ENCODE measurements at places on chromosomes 7 and 10.
A peak's percentile ranks its signal among the peaks of the same experiment; 100 is the strongest.

GRCh38 chr10:25641595-25641994 is 292.4 kb upstream of the MYO3A start:
- DNase-seq: no peak

DNA sequence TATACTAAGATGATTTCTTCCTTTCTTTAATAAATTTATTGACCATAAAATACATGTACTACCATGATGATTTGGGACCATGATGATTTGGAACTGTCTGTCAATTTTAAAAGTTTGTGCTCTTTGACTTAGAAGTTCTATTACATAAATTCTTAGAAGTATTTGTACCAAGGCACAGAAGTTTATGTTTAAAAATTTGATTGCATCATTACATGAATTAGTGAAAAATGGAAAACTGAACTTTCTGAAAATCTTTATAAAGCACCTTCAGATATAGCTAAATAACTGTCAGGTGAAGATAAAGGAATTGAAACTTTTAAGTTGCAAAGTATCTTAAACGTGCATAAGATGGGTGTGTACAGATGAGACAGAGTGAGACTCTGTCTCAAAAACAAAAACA is 32.0 kb downstream of the MALSU1 start:
- no peak for DNase-seq

GRCh38 chr10:5540080-5540479 is 15.3 kb downstream of the CALML3 start:
- DNase-seq: no peak

DNA sequence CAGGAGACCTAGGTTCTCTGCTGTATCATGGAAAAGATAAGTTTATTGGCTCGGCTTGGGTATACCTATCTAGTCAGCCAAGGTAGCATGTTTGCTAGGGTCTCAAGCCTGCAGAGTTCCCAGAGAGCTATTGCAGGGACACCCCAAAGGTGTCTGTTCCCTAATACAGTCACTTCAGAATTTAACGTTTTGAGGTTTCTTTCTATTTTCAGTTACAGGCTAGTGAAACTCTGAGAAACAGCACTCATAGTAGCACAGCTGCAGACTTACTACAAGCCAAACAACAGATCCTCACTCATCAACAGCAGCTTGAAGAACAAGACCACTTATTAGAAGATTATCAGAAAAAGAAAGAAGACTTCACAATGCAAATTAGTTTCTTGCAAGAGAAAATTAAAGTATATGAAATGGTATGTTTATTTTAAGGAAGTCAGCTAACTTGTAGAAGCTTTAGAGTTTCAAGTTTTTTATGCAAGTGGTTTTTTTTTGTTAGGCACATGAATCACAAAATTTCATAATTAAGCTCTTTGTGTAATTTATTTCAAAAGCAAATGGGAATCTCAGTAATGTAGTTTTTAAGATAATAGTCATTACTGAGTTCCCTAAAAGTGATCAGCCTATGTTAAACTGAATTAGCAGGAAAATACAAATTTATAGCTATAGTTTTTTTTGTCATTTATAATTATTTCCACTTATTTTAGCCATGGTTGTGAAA is 54.9 kb downstream of the AKAP9 start:
- DNase-seq: no peak

DNA sequence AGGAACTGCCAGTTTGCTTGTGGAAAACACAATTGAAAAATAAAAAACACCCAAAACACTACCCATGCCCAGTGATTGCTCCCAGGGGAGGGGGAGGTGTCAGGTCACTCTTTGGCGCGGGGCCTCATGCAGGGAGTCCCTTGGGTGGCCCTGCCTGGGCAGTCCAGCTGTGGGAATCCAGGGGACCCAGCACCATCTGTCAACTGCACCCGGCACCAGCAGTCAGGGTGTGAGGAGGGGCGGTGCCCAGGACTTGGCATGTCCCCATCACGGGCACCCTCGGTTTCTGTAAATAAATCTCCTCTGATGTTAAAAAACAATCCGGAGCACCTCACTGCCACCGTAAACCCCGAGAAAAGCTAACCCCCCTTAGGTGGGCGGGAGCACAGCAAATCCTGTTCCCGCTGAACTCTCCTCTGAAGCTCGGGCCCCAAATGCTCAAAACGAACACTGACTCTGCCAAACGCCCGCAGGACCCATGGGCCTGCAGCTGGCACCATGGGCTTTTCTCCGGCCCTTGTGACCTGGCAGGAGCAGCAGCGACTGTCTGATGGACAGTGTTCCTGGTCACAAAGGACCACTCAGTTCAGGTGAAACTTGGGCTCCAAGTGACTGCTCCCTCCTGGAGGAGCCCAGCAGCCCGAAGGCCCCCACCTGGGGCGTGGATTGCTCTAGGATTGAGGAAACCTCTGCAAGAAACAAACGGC is 18.5 kb upstream of the EN2 start:
- no peak for DNase-seq

- DNase-seq: no peak
Observed at GRCh38 chr10:26485150-26485941, 47.2 kb downstream of the APBB1IP start.

- DNase-seq: peak; percentile 77
Observed at GRCh38 chr7:105806592-105807447, 69.6 kb downstream of the ATXN7L1 start.

DNA sequence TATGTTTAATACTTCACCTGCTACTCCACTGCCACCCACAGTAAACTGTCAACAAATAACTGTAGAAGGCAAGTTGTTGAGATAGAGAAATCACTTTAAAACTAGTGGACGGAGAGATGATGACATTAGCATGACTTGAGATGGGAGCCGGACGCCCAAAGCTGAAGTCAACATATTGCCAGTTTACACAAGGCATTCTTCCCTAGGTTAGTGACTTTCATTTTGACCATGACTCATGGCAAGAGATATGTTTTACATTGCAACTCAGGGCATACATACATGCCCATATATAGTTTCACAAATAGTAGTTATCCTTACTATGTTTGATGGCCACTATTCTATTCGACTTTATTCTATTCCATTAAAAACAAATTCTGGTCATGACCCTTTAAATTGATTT is 296.6 kb downstream of the PLXNA4 start:
- no peak for DNase-seq

DNA sequence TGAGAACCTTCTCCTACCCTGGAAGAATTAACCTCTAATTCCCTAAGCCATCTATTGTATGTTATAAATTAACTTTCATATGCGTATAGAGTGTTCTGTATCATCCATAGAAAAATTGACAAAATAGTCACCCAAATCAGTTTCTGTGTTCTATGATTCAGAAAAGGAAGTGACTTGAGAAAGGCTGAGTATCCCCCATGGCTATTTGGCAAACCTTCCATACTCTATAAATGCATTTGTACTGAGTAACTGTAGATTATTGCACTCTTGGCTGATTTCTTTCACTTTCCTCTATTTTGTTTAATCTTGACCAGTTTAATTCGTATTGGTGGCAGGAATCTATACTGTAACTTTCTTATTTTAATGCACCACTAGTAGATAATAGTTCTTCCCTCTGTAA is 182.2 kb downstream of the HTR7 start:
- no peak for DNase-seq

DNA sequence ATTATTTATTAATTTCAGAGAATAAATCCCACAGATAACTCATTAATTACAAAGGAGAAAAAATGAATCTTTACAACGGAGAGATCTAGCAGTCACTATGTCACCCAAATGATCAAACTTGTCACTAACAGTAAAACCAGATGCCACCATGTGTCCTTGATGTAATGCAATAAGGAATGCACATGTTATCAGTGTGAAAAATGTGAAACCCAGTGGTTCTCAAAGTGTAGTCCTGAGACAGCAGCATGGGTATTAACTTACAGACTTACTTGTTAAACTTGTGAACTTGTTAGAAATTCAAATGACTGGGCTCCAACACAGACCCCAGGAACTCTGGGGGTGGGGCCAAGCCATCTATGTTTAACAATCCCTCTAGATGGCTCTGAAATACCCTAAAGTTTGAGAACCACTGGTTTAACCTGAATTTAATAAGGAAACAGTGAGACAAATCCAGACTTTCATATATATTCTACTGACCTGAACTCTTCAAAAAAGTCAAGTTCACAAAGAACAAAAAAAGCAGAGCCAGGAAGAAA is 77.4 kb downstream of the RNLS start:
- no peak for DNase-seq

- no peak for DNase-seq
Observed at GRCh38 chr10:119496273-119496672, 46.2 kb downstream of the RGS10 start.

GRCh38 chr7:111229916-111230315 is 139.0 kb downstream of the LRRN3 start:
- DNase-seq: no peak

GRCh38 chr7:7911369-7912123 is 57.0 kb upstream of the GLCCI1 start:
- no peak for DNase-seq

- DNase-seq: no peak
Observed at GRCh38 chr10:86317949-86318725, 48.5 kb downstream of the GRID1 start.

DNA sequence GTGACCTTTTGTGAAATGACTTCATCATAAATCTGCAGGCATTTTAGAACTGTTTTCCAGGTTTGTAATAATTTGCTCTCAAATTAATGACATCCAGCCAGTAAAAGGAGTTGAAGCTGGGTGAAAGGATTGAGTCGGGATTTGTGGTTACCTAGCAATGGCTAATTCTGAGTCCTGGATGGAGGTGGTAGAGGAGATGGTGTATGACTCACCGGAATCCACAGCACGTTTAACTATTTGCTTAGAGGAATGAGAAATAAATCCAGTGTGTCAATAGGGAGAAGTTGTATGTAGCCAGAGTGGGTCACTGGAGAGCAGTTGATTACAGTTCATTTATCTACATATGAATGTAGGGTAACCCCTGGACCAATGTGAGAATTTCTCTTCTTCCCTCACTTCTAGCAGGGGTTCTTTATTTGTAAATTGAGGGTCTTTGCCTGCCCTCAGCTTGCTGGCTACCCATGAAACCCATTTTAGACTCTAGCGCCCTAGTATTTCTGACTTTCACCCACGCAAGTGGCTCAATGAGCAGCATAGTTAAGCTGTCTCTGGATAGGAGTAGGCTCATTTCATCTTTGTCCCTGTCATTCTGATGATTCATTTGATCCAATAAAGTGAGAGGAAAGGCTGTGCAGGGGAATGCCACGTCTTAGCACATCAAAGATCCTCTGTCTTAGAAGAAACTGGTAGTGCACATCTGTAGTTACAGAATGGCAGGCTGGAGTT is 547.8 kb downstream of the SORCS3 start:
- no peak for DNase-seq

GRCh38 chr10:113879691-113880090 is 25.2 kb downstream of the NHLRC2 start:
- DNase-seq: peak; percentile 28

GRCh38 chr10:13994932-13995331 is 335.8 kb downstream of the FRMD4A start:
- DNase-seq: no peak

GRCh38 chr7:50119815-50120637 is 27.0 kb upstream of the ZPBP start:
- no peak for DNase-seq

DNA sequence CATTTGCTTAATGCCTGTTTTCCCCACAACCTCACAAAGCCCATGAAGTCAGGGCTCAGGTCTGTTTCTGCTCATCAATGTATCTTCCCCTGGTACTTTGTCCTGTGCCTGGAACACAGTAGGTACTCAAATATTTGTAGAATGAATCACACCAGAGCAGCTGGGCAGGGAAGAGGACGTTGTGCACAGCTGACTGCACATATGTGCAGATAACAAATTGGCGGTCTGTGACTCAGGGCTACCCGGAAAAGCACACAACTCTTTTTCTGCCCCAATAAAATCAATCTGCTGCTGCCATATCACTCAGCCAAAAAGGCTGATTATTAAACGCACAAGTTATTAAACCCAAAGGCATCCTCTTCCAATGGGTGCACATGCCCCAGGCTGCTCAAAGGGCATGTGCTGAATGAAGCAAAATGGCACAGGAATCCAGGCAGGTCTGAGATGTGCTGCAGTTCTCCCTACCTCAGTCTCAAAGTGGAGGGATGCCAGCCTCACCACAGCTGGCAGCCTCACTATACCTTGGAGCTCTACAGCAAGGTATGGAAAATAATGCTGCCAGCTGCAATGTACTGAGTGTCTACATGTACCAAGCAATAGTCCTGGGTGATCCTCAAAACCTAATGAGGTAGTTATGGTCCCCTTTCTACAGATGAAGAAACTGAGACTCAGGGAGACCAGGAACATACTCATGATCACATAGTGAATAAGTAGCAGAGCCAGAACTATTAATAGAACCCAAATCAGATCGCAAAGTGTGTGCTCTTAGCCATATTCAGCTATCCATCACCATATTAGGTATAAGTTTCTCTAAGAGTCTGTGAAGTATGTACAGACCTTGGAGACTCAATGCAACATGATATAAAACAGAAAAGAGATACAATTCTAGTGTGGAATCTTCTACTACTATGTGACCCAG is 43.4 kb downstream of the SORBS1 start:
- DNase-seq: no peak

DNA sequence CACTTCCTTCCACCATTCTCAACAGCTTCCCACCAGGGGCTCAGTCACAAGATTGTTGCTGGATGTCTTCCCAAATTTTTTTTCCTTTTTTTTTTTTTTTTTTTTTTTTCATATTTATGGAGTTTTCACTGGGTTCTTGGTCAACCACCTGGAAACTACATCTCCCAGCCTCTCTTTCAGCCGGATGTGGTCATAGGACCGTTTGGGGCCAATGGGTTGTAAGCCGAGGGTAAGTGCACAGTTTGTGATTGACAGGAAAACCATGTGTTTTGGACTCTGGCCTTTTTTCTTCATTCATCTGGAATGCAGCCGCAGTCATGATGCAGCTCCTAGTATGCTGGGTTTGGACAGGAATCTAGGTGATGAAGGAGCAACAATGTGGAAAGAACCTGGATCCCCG is 337.1 kb upstream of the FOXK1 start:
- no peak for DNase-seq

GRCh38 chr7:128217967-128218652 is 23.0 kb upstream of the LEP start:
- DNase-seq: no peak

GRCh38 chr10:113872139-113873030 is 17.9 kb downstream of the NHLRC2 start:
- no peak for DNase-seq

DNA sequence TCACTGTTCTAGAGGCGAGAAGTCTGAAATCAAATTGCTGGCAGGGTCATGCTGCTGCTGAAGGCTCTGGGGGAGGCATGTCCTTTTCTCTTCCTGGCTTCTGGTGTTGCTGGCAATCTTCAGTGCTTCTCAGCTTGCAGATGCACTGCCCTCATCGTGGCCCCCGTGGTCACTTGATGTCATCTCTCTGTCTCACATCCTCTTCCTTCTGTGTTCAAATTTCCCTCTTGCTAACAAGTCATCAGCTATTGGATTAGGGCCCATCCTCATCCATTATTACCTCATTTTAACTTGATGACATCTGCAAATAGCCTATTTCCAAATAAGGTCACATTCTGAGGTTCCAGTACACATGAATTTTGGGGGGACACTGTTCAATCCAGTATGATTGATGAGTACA is 36.6 kb upstream of the SRGN start:
- DNase-seq: peak; percentile 25

All from bone marrow (tissue), 2 donors.